EL (cell line): ENCODE measurements at places on chromosomes 12 and 14.
A peak's percentile ranks its signal among the peaks of the same experiment; 100 is the strongest.

GRCh38 chr14:88551094-88551870 lies 3.5 kb downstream of the PTPN21 start:
- peak; percentile 90 for DNase-seq

- no peak for DNase-seq
These were observed 142.3 kb upstream of the TMCC3 start for GRCh38 chr12:94792693-94793092.

DNA sequence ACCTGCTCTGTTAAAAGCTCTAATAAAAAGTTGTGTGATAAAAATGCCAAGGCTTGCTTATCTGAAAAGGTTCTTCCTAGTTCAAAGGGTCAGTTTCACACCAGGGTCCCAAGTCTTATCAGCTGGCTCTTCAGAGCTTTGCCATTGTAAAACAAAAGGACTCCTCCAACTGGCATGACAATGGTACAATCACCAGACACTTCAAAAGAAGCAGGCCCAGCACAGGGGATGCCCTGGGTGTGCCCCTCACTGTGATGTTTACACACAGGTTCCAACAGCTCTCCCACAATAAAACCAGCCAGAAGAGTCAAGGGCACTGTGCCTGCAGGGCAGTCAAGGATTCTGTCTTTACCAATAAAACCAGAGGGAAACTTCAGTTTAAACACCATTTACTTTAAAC lies 78.7 kb downstream of the PRICKLE1 start:
- no peak for DNase-seq

DNA sequence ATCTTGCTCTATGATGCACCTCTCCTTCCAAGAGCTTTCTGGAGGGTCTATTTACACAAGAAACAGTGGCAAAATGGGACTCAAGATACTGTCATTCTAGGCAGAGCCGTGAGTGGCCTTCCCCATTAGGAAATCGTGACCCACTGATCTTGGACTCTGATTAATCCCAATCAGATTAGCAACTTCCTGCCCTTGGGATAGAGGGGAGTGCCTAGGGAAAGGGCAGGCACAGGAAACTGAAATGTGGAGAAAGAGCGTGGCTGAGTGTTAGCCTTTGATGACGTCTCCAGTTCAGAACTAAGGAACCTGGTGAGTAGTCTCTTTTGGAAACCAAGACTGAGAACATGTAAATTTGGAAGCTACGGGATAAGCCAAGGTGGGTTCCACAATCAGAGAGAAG lies 76.1 kb downstream of the NUAK1 start:
- peak; percentile 34 for DNase-seq

DNA sequence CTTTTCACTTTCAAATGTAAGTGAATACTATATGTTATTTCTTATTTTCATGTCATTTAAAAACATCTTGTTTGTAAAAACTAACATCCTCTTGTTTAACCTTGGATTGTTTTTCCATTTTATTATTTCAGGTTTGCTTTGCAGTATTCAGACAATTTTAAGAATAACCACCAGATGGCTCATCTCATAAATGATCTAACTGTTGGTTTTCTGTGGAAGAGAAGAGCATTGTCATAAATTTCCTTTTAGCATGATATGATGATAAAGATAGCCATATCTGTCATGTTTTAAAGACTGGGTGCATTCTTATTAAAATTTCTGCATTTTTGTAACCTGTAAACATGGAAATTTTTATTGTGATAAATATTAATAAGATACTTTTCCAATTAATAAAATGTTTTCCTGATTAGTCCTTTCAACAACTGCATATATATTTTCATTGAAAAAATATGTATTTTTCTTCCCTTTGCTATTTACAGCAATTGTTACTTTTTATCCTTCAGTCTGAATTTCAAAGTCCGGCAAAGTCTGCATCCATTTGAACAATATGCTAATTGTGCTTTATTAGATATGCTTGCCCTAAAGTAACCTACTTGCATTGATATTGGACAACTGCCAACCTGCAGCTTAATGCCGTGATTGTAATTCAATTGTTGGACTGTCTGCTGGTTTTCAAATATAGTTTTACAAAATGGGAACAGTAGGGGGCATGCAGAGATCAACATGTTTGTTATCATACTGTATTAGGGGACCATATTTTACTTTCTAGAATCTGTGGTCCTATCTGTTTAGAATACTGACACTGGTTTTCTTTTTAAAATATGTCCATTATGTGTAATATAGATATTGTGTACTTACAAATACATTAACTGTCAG lies 163.4 kb downstream of the GARIN6 start:
- peak; percentile 44 for DNase-seq
